ENCODE measurements at places on chromosomes 3 and 15.

- DNase-seq = no peak
These were observed 75.7 kb upstream of the ARNT2 start for GRCh38 chr15:80328496-80328895.

DNA sequence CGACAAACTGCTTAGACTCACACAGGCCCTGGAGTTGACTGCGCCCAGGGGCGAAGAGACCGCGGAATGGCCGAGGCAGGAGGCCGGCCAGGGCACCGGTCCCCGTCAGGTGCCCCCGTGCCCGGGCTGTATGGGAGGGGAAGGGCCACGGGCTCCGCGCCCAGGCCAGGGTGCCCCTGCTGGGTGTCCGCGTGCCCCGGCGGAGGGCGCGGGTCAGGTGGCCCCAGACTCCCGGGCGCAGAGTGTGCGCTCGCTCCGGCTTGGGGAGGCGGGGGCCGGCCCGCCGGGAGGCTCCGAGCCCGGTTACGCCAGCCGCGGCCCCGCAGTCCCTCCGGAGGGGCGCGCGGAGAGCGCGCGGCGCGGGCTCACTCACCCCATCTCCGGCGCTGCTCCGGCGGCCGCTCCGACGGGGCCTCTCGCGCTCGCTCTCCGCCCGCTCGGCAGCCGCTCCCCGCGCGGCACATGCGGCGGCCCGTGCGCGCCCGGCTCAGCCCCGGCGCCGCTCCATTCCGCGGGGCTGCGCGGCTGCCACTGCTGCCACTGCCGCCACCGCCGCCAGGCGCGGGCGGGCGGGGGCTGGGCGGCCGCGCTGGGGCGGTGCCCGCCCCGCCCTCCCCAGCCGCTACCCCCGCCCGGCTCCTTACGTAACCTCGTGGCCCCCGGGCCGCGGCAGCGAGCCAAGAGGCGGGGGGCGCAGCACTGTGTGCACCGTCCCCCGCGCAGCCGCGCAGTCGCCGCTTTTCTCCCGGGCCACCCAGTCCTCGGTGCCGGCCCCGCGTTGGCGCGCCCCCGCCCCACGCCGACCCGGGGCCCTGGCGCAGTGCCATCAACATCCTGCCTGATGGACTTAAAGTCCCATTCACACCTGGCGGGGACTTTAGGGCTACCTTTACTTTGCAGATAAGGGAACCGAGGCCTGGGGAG is at the start of gene HOMER2:
TSS of gene HOMER2 (minus strand) at position 563 of the 924 bp plus-strand sequence. CDS start at position 378, 185 bp downstream.
- no peak for DNase-seq

DNA sequence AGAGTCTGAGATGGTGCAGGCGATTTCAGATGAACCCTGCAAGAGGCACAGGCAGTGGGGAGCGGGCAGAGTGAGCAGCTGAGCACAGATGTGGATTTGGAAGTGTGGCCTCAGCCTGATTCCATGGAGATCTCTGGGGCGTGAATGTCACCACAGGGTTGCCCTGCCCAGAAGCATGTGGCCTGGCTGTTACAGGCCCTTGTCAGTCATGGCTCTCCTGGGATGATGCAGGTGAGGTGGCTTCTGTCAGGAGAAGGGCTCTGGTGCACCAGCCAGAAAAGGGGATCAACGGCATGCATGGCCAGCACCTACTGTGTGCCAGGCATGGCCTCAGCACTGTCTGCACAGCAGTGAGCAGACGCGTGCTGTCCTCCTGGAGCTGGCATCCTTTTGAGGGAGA is 11.9 kb downstream of the HDAC11 start:
- DNase-seq = no peak

- DNase-seq = no peak
These were observed 15.1 kb upstream of the GPR171 start for GRCh38 chr3:151218136-151218535.

- DNase-seq = no peak
These were observed 68.1 kb downstream of the SLC6A1 start for GRCh38 chr3:11060500-11061251.

Data from stimulated activated CD8-positive, alpha-beta memory T cell treated with anti-CD3 and anti-CD28 coated beads, Interleukin-4, amount 100 ng/mL, for 4 hours (primary cell).